CD8-positive, alpha-beta memory T cell (primary cell): ENCODE measurements at places on chromosomes 5 and 9. TPM values are rescaled to one million over a fixed set of nuclear protein-coding genes. Genes with fewer than 3 reads are reported as not detected.

DNA sequence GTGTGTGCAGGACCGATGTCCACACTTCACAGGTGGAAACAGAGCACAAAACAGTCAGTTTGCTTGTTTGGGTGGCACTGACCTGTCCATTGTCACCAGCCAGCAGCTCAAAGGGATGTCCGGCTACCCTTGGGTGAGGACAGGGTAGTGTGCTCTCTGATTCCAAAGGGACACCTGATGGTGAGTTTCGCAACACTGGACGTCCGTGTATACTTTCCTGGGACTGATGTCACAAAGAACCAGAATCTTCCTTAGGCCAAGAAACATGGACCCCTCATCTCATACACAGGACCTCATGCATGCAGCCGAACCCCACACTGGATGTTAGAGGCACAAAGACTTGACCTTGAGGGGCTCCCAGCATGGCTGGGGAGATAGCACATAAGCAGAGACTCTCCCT, 22.2 kb upstream of the CPLX2 start:
- no peak overlapping the region for H3K4me3 ChIP-seq
- no peaks in the 10 kb centered on the region for H3K27me3 ChIP-seq
- no peak overlapping the region for H3K27ac ChIP-seq
- DNase-seq = no peak

GRCh38 chr5:136143763-136144162, 11.1 kb downstream of the SMAD5 start:
- H3K4me3 ChIP-seq = no peak overlapping the region
- no peaks in the 10 kb centered on the region for H3K36me3 ChIP-seq
- no peak for DNase-seq
- no peaks in the 10 kb centered on the region for H3K27me3 ChIP-seq
- no peak overlapping the region for H3K27ac ChIP-seq
- H3K4me1 ChIP-seq = peaks cover 5% of the 10 kb centered on the region

GRCh38 chr9:135914921-135915320, 7.6 kb upstream of the CAMSAP1 start:
- no peak overlapping the region for H3K4me3 ChIP-seq
- peaks cover 14% of the 10 kb centered on the region for H3K36me3 ChIP-seq
- H3K27me3 ChIP-seq = no peaks in the 10 kb centered on the region
- no peak for DNase-seq
- H3K27ac ChIP-seq = no peak overlapping the region
- H3K4me1 ChIP-seq = no peaks in the 10 kb centered on the region

The BARX1 gene
- total RNA-seq = not detected

GRCh38 chr9:120366644-120367019, 213.3 kb downstream of the CDK5RAP2 start:
- no peak overlapping the region for H3K4me3 ChIP-seq
- H3K27ac ChIP-seq = no peak overlapping the region
- H3K27me3 ChIP-seq = no peaks in the 10 kb centered on the region
- H3K36me3 ChIP-seq = no peaks in the 10 kb centered on the region
- H3K4me1 ChIP-seq = no peaks in the 10 kb centered on the region

DNA sequence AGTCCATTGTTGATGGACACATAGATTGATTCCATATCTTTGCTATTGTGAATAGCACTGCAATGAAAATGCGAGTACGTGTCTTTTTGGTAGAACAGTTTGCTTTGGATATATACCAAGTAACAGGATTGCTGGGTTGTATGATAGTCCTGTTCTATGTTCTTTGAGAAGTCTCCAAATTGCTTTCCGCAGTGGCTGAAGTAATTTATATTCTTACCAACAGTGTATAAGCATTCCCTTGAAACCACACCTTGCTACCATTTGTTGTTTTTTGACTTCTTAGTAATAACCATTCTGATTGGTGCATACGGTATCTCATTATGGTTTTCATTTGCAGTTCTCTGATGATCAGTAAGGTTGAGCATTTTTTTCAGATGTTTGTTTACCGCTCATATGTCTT, 792.9 kb downstream of the PTPRD start:
- no peaks in the 10 kb centered on the region for H3K4me1 ChIP-seq
- H3K27me3 ChIP-seq = no peaks in the 10 kb centered on the region
- H3K4me3 ChIP-seq = no peak overlapping the region
- no peak for DNase-seq
- no peak overlapping the region for H3K27ac ChIP-seq

DNA sequence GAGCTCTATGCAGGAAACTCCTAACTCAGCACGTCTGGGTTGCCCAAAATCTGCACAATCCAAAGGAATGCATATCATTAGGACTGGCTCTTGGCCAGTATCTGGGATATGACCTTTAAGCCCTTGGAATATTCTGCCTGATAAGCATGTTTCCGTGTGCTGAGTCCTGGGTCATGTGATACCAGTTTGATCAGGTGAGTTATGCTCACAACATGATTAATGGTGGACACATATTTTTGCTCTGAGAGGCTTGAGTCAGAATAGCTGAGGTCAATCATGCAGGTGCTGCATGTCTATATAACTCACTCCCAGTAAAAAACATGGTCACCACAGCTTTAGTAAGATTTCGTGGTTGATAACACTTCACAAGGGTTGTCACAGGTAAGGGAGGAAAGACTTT, 408.8 kb downstream of the YTHDC2 start:
- H3K36me3 ChIP-seq = no peaks in the 10 kb centered on the region
- H3K4me3 ChIP-seq = no peak overlapping the region
- H3K27ac ChIP-seq = no peak overlapping the region
- H3K4me1 ChIP-seq = no peaks in the 10 kb centered on the region
- H3K27me3 ChIP-seq = no peaks in the 10 kb centered on the region
- no peak for DNase-seq

The ELAVL2 gene
- total RNA-seq = not detected

The SLC38A9 gene
- 21.3 TPM for total RNA-seq

The TCF7 gene
- total RNA-seq = 85.2 TPM

DNA sequence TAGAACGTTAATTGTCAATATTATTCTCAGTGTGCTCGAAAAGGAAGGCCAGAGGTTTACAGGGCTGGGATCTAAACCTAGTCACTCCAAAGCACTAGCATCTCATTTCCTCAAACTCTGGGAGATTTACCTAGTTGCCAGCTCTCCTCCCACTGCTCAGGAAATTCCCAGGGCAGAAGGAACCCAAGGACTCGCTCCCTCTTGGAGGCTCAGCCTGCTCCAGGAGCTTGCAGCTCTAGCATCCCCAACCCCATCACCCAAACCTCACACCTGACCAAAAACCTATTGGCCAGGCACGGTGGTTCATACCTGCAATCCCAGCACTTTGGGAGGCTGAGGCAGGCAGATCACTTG, 26.0 kb downstream of the SERINC5 start:
- H3K4me3 ChIP-seq = no peak overlapping the region
- H3K27me3 ChIP-seq = no peaks in the 10 kb centered on the region
- no peak for DNase-seq
- no peaks in the 10 kb centered on the region for H3K36me3 ChIP-seq
- H3K27ac ChIP-seq = no peak overlapping the region

- no peaks in the 10 kb centered on the region for H3K27me3 ChIP-seq
- no peak for DNase-seq
- H3K27ac ChIP-seq = no peak overlapping the region
Observed at GRCh38 chr5:116032991-116033390, 719 bp downstream of the ARL14EPL start.

The FGF1 gene
- total RNA-seq = not detected

The OSMR gene
- not detected for total RNA-seq

The ITK gene
- total RNA-seq = 162 TPM

The MAST4 gene
- total RNA-seq = 6.5 TPM

The GHR gene
- total RNA-seq = not detected

The FOXD4 gene
- total RNA-seq = 0.22 TPM

DNA sequence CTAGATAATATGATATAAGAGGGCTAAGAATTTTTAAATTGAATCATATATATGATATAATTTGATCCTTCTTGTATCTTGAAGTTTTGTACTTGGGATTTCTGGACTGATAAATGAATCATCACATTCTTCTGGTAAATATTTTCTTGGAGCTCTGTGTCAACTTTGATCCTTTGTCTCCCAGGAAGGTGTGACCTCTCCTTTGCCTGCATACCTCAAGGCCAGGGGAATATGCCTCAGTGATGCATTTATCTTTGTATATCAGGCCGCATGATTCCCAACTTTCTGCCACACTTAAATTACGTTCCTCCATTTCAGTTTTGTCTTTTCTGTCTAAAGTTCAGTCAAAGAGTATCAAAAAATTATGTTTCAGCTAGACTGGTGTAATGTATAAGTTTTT, 101.2 kb downstream of the NLN start:
- no peaks in the 10 kb centered on the region for H3K36me3 ChIP-seq
- H3K4me3 ChIP-seq = no peak overlapping the region
- H3K4me1 ChIP-seq = peaks cover 5% of the 10 kb centered on the region
- H3K27me3 ChIP-seq = no peaks in the 10 kb centered on the region
- no peak overlapping the region for H3K27ac ChIP-seq

The SPATA31E1 gene
- not detected for total RNA-seq

DNA sequence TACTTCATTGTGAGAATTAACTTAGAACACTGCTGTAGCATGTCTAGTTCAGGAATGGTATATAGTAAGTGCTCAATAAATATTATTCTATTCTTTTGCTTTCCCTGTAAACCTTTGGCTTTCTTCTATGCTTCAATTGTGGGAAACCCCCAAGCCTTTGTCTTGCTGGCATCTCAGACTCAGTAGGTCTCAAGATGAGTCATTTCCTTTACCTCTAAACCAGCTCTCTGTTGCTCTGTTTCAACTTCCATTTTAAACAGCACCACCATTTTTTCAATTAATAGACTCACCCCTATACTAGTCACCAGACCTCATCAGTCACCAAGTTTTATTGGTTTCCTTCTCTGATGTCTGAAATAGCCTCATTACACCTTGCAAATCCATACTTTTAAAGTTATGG, 43.5 kb downstream of the DMAC1 start:
- no peak for DNase-seq
- no peak overlapping the region for H3K4me3 ChIP-seq
- H3K4me1 ChIP-seq = no peaks in the 10 kb centered on the region
- H3K27me3 ChIP-seq = no peaks in the 10 kb centered on the region

The WWC1 gene
- total RNA-seq = 0.77 TPM

The CDC25C gene
- total RNA-seq = 4.3 TPM

The HTR4 gene
- not detected for total RNA-seq

- no peak for DNase-seq
- no peak overlapping the region for H3K4me3 ChIP-seq
- no peaks in the 10 kb centered on the region for H3K27me3 ChIP-seq
- no peaks in the 10 kb centered on the region for H3K4me1 ChIP-seq
- no peak overlapping the region for H3K27ac ChIP-seq
- H3K36me3 ChIP-seq = no peaks in the 10 kb centered on the region
Observed at GRCh38 chr5:33425314-33425713, 15.5 kb upstream of the TARS1 start.

The LMBRD2 gene
- 9.3 TPM for total RNA-seq

GRCh38 chr5:59117320-59117719, 534.4 kb downstream of the RAB3C start:
- no peaks in the 10 kb centered on the region for H3K36me3 ChIP-seq
- no peaks in the 10 kb centered on the region for H3K27me3 ChIP-seq
- no peak overlapping the region for H3K27ac ChIP-seq
- no peak for DNase-seq
- H3K4me3 ChIP-seq = no peak overlapping the region

- H3K4me1 ChIP-seq = no peaks in the 10 kb centered on the region
- H3K27me3 ChIP-seq = no peaks in the 10 kb centered on the region
- no peak overlapping the region for H3K4me3 ChIP-seq
- H3K36me3 ChIP-seq = no peaks in the 10 kb centered on the region
Observed at GRCh38 chr5:61029456-61030162, 84.6 kb downstream of the NDUFAF2 start.

GRCh38 chr9:21779397-21779796, 23.0 kb upstream of the MTAP start:
- no peak overlapping the region for H3K27ac ChIP-seq
- no peaks in the 10 kb centered on the region for H3K27me3 ChIP-seq
- no peak for DNase-seq
- peaks cover 30% of the 10 kb centered on the region for H3K4me1 ChIP-seq

- DNase-seq = no peak
- H3K27ac ChIP-seq = no peak overlapping the region
- no peaks in the 10 kb centered on the region for H3K27me3 ChIP-seq
- no peak overlapping the region for H3K4me3 ChIP-seq
- no peaks in the 10 kb centered on the region for H3K36me3 ChIP-seq
- no peaks in the 10 kb centered on the region for H3K4me1 ChIP-seq
Observed at GRCh38 chr9:76887951-76888350, 18.0 kb downstream of the PRUNE2 start.

The DRD1 gene
- total RNA-seq = not detected

DNA sequence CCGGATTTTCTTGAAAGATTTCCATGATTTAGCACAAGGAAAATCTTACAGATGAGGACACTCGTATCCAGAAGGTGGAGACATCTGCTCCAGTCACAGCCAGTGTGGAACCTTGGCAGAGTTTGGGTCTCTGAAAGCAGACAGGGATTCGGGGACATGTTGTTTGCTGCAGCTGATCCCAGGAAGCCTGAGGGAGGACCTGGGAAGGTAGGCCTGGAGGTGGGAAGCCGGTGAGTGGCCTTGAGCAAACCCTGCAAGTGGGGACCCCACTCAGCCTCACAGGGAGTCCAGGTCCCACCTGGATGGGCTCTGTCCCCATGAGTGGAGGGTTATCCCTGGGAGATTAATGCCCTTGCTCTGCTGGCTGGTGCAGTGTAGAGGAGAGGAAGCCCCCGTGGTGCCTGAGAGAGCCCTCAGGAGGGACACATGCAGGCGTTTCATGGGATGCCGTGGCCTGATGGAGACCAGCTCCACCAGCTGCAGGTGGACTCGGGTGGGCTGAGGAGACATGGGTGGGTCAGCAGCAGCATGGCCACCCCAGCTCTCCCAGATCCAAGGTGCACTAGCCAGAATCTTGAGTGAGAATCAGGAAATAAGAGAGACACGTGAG, 7.8 kb downstream of the MRPS2 start:
- H3K27ac ChIP-seq = no peak overlapping the region
- H3K4me1 ChIP-seq = peaks cover 4% of the 10 kb centered on the region
- no peak for DNase-seq
